CD4-positive, alpha-beta T cell treated with Interleukin-1 beta for 1 hour (primary cell): ENCODE measurements at places on chromosomes 13 and 19.

- no peak for DNase-seq
Observed at GRCh38 chr19:48833977-48834376, 2.3 kb downstream of the HSD17B14 start.

DNA sequence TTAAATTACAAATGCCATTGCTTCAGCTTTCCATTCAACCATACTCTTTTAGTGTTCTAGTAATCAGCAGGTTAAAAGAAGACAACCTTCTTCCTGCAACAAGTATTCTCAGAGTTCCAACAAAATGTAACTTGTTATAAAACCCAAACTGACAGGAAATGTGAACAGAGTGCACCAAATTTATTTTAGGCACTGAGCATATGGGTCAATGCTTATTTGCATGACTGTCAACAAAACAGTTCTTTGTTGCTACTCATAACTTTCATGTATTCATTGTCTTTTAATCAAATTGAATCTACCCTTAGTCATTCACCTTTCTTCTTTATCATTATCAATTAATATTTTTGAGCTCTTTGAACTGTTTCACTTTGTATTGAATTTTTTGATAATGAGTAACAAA is 554.1 kb downstream of the DACH1 start:
- no peak for DNase-seq

- DNase-seq = no peak
Observed at GRCh38 chr13:71751073-71751472, 115.9 kb downstream of the DACH1 start.

DNA sequence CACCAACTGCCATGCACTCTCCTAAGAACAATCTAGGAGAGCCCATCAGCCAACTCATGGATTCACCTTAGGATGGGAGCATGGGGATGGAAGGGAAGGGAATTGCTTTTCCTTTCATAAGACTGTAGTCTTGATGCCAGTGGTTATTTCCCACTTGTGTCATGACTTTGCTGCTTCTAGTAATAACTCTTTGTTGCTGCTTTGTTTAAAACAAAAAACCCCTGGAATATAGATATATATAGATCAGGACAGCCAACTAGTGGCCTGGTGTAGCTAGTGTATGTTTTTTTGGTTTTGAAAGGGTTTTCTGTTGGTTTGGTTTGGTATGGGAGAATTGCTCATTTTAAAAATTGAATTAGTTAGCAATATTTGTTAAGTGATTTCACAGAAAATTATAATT is 39.3 kb upstream of the KCTD4 start:
- no peak for DNase-seq

DNA sequence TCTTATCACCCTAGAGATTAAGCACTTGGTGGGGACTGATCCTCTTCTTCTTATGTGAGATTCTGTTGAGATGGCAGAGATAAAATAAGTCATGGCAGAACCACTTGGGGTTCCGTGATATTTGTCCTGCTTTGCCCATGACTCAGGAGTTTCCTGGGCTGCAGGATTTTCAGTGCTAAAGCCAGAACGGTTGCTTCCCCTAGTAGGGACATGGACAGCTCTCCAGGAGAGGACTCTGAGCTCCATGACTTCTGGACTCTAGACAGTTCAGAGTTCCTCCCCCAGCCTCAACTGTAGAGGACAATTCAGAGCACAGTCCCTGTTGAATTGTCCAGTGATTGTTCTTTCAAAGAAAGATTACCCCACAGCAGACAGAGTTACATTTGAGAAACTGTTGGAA is 98.8 kb downstream of the OLFM4 start:
- DNase-seq = no peak

GRCh38 chr13:111903143-111903542 is 163.8 kb upstream of the SOX1 start:
- no peak for DNase-seq

- DNase-seq = no peak
Observed at GRCh38 chr13:41545432-41545707, 88.0 kb downstream of the RGCC start.

GRCh38 chr13:77918391-77919245 is at the start of gene EDNRB:
Gene EDNRB (minus strand): TSS chr13:77918831. CDS start chr13:77918573, 258 bp downstream.
- DNase-seq = no peak

DNA sequence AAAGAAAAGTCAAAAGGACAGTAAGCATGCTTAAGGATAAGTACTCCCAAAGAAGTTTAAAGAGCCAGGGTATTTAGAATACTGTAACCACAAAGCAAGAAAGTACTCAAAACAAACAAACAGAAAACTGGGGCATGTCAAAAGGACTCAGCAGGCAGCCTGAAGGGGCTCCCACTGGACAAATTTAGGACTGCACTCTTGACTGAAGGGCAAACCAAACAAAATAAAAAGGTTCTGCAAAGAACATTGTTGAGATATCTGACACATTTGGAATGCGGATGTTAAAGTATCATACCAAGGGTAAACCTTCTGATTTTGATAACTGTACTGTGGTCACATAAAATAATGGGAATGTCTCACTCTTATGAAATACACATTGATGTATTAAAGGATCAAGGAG is 157.4 kb downstream of the TNFSF13B start:
- no peak for DNase-seq

DNA sequence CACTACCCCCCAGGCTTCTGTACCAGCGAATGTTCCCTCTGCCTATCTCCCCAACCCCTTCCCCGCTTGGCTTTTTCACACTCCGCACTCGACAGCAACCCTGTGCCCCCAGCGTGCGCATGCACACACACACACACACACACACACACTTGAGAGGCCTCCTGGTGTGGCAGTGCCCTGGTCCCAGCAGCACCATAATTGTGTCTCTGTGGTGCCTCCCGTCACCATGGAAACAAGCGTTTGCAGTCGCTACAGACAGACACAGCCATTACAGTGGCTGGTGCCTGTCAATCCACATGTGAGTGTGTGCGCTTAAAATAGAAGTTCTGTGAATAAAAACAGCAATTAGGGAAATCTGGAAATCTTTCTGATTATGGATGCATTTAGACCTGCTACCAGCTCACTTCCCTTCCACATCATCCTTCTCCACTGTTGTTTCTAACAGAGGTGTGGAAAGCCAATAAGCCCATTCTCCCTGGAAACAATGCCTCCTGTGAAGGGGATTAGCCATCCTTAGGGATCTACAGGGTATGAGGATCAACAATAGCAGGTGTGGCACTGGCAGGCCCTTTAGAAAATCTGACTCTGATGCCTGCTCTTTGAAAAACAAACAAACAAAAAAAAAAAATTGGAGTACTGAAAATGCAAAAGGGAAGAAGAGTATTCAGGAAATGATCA is 146.3 kb downstream of the DCLK1 start:
- DNase-seq = no peak

- DNase-seq = peak; percentile 73
Observed at GRCh38 chr19:662207-662961, 630 bp downstream of the RNF126 start.
